ENCODE measurements at places on chromosomes 6 and 20. TPM values are rescaled to one million over a fixed set of nuclear protein-coding genes. Genes with fewer than 3 reads are reported as not detected.

DNA sequence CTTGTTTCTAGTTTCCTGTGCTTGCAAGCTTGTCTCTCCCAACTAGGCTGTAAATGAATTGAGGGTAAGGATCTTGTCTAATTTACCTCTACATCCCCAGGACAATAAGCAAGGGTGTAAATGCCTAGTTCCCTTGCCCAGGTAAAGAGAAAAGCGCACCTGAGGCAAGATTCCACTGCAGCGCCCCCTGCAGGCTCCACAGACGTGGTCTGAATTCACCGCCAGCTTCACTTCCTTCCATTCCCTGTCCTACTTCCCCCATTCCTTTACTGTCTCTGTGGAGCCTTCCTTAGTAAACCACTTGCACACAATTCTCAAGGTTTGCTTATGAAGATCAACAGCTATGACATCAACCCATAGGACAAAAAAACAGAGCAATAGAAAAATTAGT is 42.3 kb downstream of the ANKEF1 start:
- no peak for ATAC-seq

DNA sequence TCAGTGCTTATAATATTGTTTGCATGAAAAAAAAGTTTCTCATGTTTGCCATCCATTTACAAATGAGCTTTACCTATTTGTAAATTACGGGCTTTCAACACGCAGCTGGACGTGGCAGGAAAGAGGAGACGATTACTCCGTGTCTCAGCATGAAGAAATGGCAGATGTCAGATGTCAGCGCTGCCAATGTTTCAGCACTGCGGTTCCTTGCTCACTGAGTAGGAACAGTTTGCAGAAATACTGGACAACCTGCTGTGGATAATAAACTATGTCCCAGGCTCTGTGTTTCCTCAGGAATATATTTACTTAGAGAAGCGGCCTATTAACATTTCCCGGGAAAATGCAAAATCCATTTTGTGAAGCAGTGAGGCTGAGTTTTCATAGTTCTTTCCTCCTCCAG is 22.7 kb downstream of the RAMACL start:
- ATAC-seq: no peak

- no peak for ATAC-seq
Observed at GRCh38 chr6:1810880-1811279, 201.2 kb downstream of the FOXC1 start.

GRCh38 chr6:52577778-52578463 is 1.1 kb upstream of the TRAM2 start:
- no peak for ATAC-seq

DNA sequence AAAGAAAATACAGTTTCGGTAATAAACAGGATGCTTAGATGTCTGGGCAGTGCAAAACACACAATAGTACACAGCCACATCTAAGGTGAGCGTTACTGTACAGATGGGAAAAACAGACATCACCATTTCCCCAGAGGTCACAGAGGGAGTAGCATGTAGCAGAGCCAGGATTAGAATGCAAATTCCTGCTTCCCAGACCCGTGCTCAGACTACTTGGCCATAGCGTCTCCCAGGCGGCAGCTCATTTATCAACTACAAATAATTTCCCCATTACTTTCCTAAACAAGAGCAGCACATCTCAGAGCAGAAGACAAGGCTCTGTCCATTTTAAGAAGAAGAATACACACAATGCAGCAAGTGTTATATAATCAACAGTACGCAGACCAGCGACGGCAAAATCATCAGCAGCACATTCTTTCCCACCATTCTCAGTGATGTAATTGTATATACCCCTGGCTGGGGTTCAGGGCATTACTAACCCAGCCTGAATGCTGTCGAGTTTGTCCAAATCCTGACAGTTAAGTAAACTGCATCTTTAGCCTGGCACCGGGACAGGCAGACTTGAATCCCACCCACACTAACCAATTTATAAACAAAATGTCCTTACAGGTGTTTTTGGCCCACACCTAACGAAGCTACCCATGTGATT is 61.9 kb downstream of the CNKSR3 start:
- ATAC-seq: peak; percentile 93

GSTA1 gene
- total RNA-seq: not detected

BHLHE23 gene
- not detected for total RNA-seq
